Hematopoietic multipotent progenitor cell treated with erythropoietin and hydrocortisone succinate and interleukin-3 and kit ligand, for 17 days (in vitro differentiated cells): ENCODE measurements at places on chromosomes 5 and 9.

DNA sequence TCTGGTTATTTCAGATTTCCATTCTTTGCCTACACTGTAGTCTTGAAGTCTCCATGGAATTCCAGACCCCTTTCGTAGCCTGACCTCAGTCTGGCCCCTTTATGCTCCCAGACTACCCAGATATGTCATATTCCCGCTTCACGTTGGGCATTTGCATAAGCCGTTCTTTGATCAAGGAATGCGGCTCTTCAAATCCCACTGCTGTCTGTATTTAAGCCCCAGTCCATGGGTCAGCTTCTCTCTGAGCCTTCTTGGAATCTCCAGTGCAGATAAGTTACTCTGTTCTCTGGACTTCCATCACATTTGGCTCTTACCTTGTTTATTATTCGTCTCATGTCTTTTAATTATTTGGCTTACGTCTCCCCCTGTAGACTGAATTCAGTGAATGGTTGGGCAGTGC lies 97.4 kb downstream of the PARP8 start:
- DNase-seq: no peak

GRCh38 chr5:96455789-96456188 lies 22.7 kb upstream of the PCSK1 start:
- no peak for DNase-seq

DNA sequence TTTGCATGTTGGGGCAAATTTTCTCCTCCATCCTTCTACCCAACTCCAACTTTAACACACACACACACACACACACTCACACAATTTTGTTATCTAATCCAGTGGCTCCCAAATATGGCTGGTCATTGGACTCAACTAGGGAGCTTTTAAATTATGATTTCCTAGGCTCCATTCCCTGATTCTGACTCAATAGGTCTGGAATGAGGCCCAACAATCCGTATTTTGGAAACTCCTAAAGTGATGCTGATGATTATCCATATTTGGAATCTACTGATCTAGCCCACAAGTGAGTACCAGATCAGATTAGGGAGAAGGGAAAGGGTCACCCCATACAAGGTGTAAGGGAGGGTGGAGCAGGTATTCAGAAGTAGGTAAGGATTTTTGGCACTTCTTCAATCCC lies 309.7 kb downstream of the TLE1 start:
- DNase-seq: no peak

- DNase-seq: no peak
Observed at GRCh38 chr9:134785325-134786108, 95.1 kb upstream of the FCN2 start.

DNA sequence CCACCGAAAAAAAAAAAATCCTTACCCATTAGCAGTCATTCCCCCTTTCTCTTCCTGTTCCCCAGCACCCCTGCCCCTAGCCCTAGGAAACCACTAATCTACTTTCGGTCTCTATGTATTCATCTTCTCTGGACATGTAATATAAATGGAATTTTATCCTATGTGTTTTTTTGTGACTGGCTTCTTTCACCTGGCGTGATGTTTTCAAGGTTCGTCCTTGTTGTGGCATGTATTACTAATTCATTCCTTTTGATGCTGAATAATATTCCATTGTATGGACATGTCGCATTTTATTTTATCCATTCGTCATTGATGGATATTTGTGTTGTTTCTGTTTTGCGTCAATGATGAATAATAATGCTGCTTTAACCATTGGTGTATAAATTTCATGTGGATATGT lies 42.8 kb upstream of the SH3GL2 start:
- DNase-seq: no peak

- DNase-seq: no peak
Observed at GRCh38 chr5:52743529-52743928, 44.2 kb upstream of the ITGA1 start.

GRCh38 chr5:1547655-1548054 lies 23.9 kb upstream of the LPCAT1 start:
- no peak for DNase-seq

DNA sequence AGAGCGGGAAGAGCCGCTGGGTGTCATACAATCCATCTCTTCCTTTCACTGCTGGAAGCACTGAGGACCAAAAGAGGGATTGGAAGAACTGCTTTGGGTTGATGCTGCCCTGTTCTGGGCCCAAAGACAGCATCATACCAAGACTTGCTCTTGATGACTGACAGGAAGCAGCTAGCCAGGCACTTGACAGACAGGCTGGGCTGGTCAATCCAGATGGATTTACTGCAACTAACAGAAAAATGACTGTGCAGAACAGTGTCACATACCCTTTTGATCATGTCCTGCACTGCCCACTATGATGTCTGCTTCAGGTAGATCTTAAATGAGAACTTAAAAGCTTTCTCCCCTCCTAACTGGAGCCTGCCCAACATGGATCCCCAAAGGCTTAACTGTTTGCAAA lies 157.6 kb downstream of the CRB2 start:
- DNase-seq: no peak

GRCh38 chr5:40089269-40089668 lies 590.4 kb upstream of the PTGER4 start:
- no peak for DNase-seq

DNA sequence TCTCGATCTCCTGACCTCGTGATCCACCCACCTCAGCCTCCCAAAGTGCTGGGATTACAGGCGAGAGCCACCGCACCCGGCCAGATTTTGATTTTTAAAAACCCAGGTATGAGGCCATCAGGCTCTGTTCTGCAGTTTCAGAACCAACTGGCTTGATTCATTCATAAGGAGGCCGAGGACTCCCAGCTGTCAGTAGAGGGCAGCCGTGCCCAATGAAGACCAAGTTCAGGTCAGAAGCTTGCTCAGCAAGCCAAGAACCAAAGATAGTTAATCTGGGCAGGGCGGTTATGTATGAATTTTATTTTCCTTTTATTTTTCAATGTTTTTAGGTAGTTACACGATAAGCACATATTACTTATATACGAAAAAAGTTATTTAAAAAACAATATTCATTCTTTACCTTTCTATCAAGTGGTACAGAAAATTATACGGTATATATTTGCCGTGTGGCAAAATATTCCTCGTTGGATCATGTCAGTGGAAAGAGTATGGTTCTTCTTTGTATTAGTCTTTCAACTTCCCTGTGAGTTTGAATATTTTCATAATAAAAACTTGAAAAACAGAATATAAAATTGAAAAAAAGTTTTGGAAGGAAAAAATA lies 18.0 kb downstream of the MGAT1 start:
- peak; percentile 91 for DNase-seq

- DNase-seq: peak; percentile 49
Observed at GRCh38 chr9:130451509-130452388, 7.0 kb downstream of the ASS1 start.

DNA sequence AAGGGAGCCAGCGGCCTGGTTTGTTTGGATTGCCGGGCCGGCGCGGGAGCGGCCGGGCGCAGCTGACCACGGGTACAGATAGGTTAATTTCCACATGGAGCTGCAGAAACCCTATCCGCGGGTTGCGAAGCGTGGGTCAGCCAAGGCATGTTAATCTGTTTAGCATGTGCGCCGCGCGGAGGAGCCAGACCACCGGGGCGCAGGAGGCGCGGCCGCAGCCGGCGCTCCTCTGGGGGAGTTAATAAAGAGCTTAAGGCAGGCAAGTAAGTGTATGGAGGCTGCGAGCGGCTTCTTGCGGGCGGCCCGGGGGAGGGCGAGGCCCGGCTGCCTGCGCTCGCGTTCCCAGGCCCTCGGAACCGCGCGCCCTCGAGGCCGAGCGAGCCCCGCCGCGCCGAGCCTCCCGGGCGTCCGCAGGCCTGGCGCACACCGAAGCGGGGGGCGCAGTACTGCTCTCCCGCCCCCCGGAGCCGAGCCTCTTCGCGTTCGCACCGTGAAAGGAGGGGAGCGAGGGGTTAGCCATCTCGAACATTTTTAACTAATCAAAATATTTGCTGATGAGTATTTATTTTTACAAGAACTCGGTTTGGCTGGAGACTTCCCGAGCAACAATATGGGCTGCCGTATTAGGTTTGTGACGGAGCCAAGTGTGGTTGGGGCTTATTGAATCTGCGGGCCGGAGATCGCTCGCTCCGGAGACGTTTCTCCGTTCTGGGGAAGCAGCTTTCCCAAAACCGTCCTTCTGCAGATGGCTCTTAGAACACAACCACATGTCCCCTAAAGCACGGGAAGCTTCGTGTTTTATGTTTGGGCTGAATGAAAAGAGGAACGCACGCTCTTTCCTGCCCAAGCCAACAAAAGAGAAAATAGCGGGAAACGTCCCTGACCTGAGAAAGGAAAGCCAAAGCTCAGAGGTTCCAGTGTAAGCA lies 28.8 kb downstream of the FOXD1 start:
- DNase-seq: no peak

- DNase-seq: no peak
Observed at GRCh38 chr9:22512495-22512894, 65.9 kb downstream of the DMRTA1 start.

DNA sequence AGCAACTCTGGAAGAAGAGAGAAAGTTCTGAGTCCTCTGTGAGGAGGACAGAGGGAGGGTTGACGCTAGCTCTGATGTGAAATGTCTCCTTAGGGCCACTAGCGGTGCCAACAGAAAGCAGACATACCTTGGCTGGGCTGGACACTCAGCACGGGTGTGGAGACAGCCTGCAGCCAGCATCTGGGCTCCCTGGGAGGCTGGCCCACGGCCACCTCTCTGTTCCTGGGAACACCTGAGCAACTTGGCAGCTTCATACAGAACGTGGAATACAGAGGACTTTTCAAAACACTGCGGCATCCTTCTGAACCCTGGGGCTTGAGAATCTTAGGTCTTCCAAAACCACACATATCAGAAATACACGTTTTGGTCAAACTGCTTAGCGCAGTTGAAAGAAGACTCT lies 269.1 kb downstream of the FSTL4 start:
- no peak for DNase-seq

GRCh38 chr5:76086095-76086494 lies 2.9 kb downstream of the SV2C start:
- no peak for DNase-seq

DNA sequence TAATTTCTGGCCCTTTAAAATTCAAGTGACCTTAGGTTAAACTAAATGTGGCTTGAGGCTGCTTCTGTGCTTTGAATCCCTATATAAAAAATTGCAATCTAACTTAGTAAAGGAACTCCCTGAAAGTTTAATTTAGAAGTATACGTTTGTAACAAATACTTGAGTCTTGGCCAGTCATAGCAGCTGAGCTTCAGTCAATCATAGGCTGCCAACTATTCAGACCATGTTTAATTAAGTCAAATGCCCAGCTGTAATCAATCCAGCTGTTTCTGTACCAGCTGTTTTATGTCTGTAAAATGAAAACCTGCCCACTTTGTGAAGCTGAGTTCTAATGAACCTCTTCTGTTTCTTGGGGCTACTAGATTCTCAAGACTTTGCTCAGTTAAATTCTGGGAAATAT lies 760.1 kb downstream of the MAT2B start:
- DNase-seq: no peak
